ENCODE measurements at places on chromosomes 3 and 15.
A peak's percentile ranks its signal among the peaks of the same experiment; 100 is the strongest.

DNA sequence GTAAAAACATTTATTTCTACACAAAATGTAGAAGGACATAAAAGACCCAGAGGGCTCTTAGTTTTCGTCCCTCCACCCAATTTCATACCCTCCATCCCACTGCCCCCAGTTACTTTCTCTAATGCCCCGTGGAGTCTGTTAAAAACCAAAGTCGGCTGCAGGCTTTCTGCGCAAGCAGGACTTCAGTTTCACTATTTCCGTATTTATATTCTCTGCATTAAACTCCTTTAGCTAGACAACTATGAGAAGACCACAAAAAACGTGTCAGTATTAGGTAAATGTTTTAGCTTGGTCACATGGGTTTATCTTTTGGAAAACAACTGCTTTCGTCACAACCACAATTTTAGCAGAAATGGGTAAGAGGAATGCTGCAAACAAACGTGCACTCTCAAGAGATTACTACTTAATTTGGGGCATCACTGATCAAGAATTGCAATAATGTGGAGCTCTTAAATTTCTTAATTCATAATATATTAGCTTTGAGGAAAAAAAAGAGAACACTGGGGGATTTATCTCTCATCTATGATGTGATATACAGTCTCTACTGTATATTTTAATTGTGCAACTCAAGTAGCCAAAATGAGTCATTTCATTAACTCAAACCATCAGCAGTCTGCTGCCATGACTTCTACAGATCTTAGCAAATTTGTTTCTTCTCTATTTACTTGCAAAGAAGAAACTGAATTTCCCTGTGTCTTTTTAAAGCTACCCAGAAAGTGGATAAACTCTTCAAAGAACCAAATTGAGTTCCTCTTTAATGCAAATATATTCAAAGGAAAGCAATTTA is 740 bp upstream of the NSMCE3 start:
- DNase-seq: peak; percentile 25

DNA sequence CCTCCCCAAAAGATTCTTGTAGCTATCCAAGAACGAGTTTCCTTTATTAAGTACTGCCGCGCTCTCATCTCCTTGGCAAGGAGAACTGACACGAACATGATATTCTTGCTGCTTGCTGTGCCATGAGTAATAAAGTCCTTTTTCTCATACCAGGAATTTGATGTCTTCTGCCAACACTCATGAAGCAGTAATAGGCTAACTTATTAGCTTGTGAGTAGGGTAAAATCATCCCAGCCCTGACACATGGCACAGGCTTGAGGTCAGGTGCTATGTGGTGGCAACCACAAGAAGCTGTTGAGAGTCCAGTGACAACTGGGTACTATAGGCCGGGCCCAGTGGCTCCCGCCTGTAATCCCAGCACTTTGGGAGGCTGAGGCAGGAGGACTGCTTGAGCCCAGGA is 22.7 kb upstream of the UBXN7 start:
- DNase-seq: no peak

GRCh38 chr3:63279005-63279841 is 1.1 kb downstream of the SYNPR start:
- no peak for DNase-seq

GRCh38 chr15:93973287-93973686 is 258.1 kb upstream of the MCTP2 start:
- no peak for DNase-seq

GRCh38 chr3:8204853-8205650 is 296.6 kb upstream of the LMCD1 start:
- DNase-seq: no peak

- DNase-seq: no peak
Observed at GRCh38 chr3:15657016-15657415, 55.5 kb downstream of the BTD start.
